ENCODE measurements at places on chromosomes 5 and 9.

GRCh38 chr5:124889850-124890249, 143.4 kb upstream of the ZNF608 start:
- no peak for DNase-seq

- DNase-seq, result no peak
Measured at GRCh38 chr5:153084511-153084910, 406.0 kb upstream of the GRIA1 start.

DNA sequence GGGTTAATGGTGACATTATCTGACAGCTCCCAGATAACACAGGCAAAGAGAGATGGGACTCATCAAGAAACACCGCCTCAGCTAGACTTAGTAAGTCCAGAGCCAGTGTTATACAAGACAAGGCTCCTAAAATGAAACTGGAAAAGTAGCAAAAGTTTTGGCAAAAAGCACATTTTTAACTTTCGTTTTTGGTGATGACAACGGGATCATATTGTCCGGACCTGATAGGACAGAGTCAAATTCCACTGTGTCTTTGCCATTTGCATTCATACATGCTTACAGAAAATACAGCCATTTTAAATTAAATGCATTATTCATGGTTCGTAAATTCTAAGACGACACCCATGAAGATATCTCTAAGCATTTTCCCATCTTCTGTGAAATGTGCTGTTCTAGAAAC, 152.1 kb downstream of the CRB2 start:
- DNase-seq, result no peak

- DNase-seq, result no peak
Measured at GRCh38 chr9:79007701-79008483, 563.9 kb upstream of the TLE4 start.

Data from fibroblast of skin of back (primary cell).